ENCODE measurements at places on chromosomes 7 and 10.

DNA sequence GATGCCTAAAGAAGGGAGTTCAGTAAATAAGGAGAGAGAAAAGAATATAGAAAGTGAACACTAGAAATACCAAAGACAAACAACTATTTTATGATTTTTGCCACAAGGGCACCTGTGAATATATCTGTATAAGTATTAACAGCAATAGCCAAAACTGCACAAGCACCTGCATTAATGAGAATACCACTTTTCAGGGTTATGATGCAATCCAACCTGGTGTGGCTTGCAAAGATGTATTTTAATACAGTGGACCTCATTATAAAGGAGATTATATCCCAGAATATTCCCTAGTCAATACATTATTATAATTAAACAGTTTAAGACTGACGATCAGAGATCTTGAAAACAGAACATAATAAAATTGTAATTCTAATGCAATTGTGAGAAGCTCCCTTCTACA is 4.0 kb downstream of the BRAF start:
- no peak for DNase-seq

DNA sequence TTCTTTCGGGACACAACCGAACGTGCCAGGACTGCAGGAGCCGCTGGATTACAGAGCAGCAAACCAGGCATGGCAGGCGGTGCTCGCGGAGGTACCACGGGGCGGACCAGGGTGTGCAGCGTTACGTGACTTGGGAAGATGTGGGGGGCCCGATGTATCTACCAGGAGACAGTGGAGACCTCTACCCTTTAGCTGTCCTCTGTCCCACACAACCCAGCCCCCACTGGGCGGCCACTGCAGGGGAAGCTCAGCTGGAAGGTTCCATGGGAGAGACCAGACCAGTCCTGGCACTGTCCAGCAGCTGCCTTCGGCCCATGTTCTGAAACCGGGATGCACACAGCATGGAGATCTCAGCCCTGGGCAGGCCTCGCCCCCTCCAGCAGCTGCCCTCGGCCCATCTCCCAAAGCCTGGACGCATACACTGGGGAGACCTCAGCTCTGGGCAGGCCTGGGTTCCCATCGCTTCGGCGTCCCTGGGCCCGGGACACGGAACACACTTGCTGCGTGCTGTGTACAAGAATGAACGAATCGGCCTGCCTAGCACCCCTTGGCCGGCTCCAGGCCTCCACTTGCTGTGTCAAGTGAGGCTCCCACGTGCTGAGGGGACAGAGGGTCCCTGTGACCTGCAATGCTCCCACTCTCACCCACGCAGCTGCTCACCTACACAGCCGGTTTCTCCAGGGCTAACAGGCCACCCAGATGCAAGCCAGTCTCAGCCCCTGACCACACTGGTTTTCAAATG is 177.4 kb downstream of the ELFN1 start:
- DNase-seq = no peak

DNA sequence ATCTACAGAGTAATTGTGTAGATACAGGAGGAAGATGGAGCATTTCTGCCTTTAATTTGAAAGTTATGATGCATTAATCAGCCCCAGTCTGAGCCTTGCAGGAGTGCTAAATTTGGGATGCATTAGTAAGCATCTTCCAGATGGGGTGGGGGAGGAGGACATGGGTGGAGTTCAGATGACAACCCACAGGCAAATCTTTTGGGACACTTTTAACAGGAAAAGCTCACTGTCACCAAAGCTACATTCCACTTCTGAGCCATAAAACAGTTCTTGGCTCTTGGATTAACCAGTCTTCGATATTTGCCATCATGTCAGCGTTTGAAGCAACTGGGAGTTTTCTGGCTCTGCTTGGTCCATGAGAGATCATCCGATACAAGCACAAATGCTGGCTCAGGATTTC is 121.1 kb downstream of the CXCL12 start:
- DNase-seq = no peak

- no peak for DNase-seq
Measured at GRCh38 chr10:71459513-71459912, 62.8 kb downstream of the CDH23 start.

GRCh38 chr10:53430974-53431373 is 658.4 kb upstream of the MBL2 start:
- DNase-seq = no peak

GRCh38 chr7:132575982-132576720 is at the start of gene PLXNA4:
Gene PLXNA4 (minus strand): TSS chr7:132576470. CDS start chr7:132508693, 67,777 bp downstream.
- DNase-seq = no peak

- DNase-seq = no peak
Measured at GRCh38 chr10:33139181-33139646, 181.2 kb upstream of the ITGB1 start.

GRCh38 chr7:137006293-137006692 is 137.8 kb downstream of the CHRM2 start:
- no peak for DNase-seq

GRCh38 chr7:115087437-115087836 is 165.5 kb downstream of the MDFIC start:
- peak; percentile 25 for DNase-seq

- DNase-seq = no peak
Measured at GRCh38 chr10:112990271-112990670, 40.2 kb downstream of the TCF7L2 start.

DNA sequence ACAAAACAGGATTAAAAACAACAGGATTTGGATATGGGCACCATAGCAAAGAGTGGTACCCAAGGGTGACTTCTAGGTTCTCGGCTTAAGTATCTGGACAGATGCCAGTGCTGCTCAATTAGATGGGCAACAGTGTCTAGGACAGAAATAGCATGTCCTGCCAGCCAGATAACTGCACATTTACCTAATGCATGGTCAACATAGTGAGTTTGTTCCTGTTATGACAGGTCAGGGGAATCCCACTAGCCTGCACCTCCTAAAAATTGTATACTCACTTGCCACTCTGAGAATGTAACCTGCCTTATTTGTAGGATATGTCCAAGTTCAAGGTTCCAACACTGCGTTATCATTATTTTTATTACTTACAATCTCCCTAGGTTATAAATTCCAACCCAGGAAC is 471.7 kb downstream of the GRM8 start:
- no peak for DNase-seq

- DNase-seq = no peak
Measured at GRCh38 chr10:132063432-132063831, 2.3 kb upstream of the JAKMIP3 start.

All from T1000 (cell line).